ENCODE measurements at places on chromosomes 5 and 9.
A peak's percentile ranks its signal among the peaks of the same experiment; 100 is the strongest.

GRCh38 chr5:115584501-115584900 is 17.8 kb downstream of the TICAM2 start:
- DNase-seq: no peak

DNA sequence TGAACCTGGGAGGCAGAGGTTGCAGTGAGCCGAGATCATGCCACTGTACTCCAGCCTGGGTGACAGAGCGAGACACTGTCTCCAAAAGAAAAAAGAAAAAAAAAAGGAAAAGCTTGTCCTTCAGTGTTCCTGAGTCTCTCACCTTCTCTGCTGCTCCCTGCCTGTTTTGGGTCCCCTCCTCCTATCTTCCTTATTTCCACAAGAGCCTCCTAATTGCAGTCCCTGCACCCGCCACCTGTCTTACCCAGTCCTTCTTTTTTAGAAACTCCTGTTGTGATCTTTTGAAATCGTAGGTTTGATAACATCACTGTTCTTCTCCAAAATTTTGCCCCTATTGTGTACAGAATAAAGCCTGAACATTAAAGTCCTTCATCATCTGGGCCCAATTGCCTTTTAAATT is 234.9 kb downstream of the SH3GL2 start:
- DNase-seq: no peak

GRCh38 chr5:127419683-127420257 is 97.7 kb upstream of the PRRC1 start:
- no peak for DNase-seq

GRCh38 chr5:150065886-150066285 is 20.5 kb downstream of the CSF1R start:
- DNase-seq: no peak

DNA sequence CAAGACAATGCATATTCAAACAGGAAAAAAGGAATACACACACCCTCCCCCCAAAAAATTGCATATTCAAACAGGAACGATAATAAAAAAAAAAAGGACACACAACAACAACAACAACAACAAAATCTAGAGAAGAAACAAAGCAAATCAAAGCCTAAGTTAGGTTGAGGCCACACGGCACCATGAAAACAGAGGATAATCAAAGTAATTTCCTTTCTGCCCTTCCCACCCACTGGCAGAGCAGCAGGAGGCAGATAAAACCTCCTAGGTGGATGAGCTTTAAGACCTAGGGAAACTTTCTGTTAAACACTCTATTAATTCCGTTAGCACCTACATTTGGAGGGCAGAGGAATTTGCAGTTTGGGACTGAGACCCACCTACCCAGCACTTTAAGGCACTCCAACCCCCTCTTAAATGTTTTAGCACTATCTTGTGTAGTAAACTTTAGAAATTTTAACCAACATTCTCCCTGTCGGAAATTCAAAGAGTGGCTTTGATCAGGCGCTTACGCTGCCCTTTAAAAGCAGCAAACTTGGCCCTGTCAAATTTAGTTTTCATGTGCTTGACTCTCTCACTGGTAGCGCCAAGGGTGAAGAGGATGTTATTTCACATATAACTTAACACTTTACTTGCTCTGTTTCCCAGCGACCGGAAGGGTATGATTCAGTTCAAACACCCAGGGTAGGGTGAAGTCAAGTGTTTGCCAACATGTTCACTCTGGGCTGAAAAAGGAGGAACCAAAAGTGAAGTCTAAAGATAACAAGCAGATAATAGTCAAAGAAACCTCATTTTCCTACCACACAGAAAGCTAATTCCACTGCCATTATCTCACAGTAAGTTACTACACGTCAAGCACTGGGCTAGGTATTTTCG is 9.2 kb downstream of the ENC1 start:
- DNase-seq: peak; percentile 22

DNA sequence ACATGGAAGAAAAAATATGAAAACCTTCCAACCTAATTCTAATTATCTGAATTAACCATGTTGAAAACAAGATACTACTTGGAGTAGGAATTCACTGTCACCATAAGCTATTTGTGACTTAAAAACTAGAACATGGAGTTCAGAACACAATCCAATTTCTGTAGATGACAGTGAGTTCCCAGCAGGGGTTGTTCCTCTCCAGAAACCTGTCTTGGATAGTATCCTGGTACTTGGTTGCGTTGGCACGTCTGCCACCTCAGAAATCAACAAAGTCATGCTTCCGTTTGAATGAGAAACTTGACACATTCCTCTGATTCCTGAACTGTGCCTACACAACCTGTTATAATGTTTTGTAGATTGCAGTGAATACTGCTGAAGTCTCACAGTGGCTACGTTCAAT is 789.9 kb upstream of the DMAC1 start:
- DNase-seq: no peak

- DNase-seq: no peak
Measured at GRCh38 chr9:93287593-93287992, 103.7 kb downstream of the WNK2 start.

DNA sequence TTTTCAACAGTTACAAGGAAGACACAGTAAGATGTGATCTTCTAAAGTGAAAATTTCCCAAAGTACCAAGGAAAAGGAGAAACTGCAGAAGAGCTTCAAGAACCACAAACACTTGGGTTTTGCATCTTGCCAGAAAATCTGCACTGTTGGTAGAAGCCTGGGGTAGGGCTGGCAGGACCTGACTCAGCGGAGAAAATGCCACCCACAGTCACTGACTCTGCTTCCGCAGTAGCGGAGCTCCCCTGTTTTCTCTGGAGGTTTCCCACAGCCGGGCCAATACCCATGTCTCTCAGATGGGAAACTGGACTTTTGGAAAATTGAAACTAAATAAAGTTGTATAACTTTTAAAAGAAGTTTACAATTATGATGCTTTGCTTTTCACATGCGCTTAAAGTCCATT is 104.2 kb downstream of the MEF2C start:
- DNase-seq: no peak

DNA sequence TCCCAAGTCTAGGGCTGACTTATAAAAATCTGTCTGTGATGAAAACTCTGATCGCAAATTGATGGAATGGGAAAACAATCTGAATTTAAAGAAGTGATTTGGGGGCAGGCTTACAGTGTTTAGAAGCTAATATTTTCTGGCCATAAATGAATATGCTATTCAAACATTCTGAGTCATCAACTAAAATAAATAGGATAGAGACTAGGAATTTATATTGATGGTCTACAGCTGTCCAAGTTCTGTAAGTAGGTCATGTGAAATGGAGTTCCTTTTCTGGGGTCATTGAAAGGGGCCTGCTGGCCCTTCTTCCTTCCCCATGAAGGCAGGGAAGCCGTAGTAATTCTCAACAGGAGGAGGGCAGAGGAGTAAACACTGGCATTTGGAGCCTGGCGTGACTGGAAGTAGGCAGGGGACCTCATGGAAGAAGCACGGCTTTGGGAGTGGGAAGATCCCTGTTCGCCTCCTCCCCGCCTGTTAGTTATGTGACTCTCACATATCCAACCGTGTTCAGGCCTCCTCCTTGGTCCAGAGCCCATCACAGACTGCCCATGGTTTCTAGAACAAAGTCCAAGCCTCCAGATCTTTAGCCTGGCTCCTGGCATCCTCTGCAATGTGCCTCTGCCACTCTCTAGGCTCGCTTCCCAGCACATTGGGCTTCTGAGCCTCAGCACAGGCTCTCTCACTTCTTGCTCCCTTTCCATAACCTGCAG is 31.7 kb downstream of the ALG2 start:
- DNase-seq: no peak

DNA sequence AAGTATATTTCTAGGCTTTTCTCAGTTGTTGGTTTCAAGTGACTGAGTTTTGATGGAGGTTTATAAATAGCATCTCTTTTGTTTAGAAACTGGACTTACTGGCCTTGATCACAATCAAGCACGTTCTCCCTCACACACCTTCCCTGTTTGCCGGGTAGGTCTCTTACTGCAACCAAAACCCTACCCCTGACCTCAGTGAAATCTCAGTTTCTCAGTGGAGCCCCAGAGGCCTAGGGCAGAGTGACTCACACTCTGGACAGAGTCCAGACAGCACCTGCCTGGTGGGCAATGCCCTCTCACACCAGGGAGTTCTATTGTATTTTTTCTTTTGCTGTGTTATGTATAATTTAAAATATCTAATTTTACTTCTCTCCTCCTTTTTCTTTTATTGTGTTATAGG is 48.4 kb upstream of the EPB41L4B start:
- DNase-seq: no peak

DNA sequence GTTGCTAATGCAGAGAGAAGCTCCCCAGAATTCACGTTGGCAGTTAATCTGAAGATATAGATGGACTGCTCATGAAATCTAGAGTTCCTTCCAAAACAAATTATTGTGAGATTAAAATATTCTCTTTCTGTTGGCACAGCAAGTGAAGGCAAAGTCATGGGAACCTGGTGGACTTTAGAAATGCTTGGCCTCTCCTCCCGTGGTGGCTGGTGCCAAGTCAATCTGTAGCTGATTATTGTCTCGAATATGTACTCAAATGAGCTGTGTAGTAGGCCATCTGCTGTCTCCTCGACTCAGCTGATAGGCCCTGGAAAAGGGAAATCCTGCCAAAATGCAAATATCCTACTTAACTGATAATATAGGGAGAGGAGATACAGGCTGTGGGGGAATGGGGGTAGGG is 69.3 kb downstream of the DAPK1 start:
- DNase-seq: no peak

DNA sequence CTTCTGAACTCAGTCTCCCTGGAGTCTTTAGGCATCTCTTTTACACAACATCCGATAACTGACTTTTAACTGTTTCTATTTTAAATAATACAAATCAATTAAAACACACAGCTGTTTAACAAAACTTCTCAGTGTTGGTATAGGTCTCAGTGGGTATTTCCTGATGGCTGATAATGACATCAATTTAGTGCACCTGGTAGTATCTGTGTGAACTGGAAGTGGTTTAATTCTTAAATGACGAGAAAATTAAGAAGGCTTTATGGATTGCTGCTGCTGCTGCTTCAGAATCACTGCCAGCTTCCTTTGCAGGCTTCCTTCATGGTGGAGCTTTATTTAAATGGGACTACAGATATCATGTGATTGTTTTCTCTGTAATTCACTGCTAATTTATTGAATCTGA is 92.3 kb downstream of the RPS23 start:
- DNase-seq: no peak

DNA sequence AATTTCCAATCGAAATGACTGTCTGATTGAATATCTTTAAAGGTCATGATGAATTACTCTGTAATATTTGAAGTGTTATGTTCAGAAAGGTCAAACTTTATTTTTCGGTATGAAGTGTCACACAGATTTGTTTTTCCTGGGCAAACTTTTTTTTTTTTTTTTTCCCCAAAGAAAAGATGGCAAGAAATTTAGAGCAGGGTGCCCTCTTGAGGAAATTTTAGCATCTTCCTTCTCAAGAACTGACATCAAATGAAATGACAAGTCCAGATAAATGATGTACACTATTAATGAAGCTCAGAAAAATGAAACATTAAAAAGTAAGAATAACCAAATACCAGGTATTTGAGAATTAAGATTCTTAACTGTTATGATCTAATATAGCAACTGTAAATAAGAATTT is 123.6 kb downstream of the INVS start:
- no peak for DNase-seq

- DNase-seq: no peak
Measured at GRCh38 chr9:6113312-6113711, 97.9 kb upstream of the RANBP6 start.

- DNase-seq: no peak
Measured at GRCh38 chr9:7739595-7739994, 60.0 kb downstream of the DMAC1 start.

DNA sequence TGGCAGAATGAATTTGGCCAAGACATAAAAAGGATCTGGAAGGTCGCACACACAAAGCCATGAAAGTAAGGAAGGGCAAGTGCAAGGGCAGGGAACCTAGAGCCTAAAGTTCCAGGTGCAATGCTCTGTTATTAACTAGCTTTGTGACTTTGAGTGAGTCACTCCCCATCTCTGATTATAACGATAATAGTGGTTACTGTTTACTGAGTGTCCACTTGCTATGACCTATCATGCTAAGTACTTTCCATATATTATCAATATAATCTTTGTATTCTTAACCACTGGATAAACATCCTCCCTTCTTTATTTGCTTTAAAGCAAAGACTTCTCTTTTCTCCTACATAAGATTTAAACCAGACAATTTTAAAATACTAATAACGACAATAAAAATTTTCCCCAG is 504.6 kb upstream of the BRINP1 start:
- no peak for DNase-seq

- no peak for DNase-seq
Measured at GRCh38 chr5:82597437-82597836, 319.3 kb upstream of the RPS23 start.

- DNase-seq: no peak
Measured at GRCh38 chr9:16276866-16277265, 593.6 kb downstream of the BNC2 start.

DNA sequence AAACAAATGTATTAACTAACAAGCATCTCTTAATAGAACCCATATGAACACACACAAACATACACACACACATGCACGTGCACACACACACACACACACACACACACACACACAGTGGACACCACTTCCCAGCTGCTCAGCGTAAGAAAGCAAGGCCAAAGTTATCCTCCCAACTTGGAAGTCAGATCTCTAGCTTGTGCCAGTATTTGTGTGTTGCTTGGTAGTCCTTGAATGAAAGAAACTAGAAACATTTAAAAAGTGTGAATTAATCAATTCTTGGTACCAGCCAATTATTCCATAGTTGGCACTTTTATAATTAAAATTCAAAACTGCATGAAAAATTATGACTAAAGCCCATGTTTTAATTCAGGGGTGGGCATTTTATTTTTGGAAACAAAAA is 178.1 kb downstream of the TMEM161B start:
- DNase-seq: no peak

DNA sequence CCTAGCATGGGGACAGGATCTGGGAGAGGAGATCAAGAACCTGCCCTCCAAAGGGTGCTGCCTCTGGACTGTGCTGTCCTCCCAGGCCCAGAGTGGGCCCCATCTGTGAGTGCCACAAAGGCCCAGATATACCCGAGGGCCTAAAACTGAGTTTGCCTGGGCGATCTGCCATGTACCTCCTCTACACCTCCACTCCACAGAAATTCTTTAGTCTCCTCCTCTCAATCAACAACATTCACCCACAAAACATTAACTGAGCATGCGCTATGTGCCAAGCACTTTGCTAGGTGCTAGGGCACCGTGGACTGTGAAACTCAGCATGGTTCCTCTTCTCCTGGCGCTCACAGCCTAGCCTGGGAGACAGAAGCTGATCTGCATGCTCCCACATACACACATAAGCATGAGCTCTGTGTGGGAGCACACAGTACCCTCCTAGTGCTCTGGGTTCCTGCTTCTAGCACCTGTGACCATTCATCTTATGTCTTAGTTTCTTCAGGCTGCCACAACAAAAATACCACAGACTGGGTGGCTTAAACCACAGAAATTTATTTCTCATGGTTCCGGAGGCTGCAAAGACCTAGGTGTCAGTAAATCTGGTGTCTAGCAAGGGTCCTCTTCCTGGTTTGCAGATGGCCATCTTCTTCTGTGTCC is 82.0 kb upstream of the FSTL4 start:
- no peak for DNase-seq

- no peak for DNase-seq
Measured at GRCh38 chr9:94586316-94586715, 7.3 kb downstream of the FBP2 start.
